GM06990 (cell line): ENCODE measurements at places on chromosomes 6 and 20.

DNA sequence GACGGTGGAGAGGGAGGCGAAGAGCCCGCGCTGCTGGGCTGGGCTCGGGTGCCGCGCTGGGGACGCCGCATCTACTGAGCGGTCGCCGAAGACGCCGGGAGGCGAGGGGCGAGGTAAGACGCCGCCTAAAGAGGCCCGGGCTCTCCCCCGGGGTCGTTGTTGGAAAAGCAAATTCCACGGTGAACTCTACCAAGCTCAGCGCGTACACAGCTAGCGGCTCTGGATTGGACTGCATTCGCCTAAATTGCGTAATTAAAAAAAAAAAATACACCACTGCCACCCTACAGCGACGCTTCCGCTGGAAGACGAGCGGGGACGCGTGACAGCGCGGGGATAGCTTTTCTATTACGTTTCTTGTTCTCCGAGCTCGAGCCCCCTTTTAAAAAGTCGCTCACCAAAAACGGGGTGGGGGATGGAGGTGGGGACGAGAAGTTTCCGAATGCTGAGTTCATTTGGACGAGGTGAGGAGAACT is 92.0 kb upstream of the PRDM1 start:
- DNase-seq: no peak

- DNase-seq: no peak
Measured at GRCh38 chr20:41524980-41525613, 93.1 kb downstream of the CHD6 start.

GRCh38 chr6:44116641-44117382 is 10.4 kb downstream of the MRPL14 start:
- no peak for DNase-seq

- DNase-seq: no peak
Measured at GRCh38 chr6:169881976-169882375, 130.6 kb downstream of the ERMARD start.
